Activated CD4-positive, alpha-beta T cell treated with anti-CD3 and anti-CD28 coated beads, Interleukin-2, Interleukin-4, amounts not matched to agents 100 ng/mL and 50 ng/mL, durations not matched to agents 16 hours and 8 hours (primary cell): ENCODE measurements at places on chromosomes 1 and 21.

DNA sequence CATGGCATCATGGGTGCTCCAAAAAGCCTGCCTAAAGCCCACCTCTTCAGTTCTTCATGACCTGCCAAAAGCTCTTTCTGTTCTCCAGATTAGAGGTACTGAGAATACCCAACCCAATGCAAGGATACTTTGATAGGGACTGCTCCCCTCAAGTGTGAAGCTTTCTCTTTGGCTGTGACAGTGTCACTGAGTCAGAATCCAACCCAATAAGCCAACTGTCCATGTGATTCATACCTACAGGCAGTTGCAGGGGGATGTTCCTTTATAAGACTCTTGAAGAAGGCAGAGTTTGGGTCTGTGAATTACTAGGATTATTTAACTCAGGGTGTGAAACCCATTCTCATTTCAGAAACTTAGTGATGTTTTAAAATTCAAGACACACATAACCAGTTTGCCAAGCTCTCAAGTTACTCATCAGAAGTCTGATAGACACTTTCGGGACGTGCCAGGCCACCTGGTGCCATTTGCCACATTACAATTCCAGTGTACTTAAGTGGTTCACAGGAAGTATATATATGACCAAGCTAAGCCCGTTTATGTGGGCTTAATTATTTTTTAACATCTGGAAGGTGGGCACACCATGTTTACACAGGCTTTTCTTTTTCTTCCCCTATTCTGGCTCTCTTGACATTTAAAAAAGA is 265.8 kb downstream of the NFIA start:
- DNase-seq: no peak

DNA sequence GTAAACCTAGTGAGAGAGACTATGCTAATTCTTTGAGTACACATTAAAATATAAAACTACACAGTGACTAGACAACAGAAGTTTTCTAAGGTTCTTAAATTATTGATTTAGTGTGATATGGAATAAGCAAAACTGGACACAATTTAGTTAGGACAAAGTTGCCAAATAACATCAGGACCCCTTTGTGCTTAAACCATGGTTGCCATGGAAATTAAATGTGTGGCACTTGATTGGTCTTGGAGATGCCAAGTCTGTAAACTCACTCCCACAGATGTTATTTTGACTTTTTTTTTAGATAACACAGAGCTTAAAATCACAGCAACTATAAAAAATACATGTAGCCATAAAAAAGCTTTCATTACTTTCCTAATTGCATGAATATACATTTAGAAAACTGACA is 234.6 kb downstream of the BRINP3 start:
- DNase-seq: no peak

- no peak for DNase-seq
Measured at GRCh38 chr1:117616356-117616755, 10.5 kb downstream of the TENT5C start.

DNA sequence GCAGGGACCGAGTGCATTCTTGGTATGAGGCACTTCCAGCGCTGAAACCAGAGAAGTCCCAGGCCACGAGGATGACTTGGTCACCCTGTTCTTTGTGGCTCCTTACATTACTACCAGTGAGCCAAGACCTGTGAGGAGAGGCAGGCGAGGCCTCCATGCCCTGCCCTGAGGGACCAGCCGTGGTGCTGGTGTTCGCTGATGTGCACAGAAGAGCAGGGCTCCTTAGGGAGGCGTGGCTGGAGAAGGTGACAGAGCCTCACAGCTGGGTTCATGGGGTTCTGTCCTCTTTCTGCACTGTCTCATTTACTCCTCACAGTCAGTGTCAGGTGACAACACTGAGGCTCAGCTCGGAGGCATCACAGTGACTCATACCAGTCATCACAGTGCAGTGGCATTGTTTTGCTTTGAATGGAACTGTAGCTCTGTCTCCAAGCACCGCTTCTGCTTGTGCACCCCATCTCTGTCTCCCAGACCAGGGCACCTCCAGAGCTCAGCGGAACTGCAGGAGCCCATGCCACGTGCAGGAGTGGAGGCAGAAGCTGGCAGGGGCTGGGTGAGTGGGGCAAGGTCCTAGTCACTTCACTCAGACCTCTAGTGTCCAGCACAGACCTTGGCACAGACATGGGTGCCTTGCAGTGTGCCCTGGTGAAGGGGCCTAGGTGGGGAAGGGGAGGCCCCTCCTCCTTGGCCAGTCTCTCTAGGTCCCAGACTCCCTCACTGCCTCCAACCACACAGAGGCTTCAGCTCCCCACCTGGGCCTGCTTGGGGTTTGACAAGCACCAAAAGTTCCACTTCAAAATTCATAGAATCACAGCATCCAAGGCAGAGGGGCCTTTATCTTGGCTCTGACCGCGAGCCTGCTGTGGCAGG is 310.9 kb downstream of the MATN1 start:
- DNase-seq: peak; percentile 7

DNA sequence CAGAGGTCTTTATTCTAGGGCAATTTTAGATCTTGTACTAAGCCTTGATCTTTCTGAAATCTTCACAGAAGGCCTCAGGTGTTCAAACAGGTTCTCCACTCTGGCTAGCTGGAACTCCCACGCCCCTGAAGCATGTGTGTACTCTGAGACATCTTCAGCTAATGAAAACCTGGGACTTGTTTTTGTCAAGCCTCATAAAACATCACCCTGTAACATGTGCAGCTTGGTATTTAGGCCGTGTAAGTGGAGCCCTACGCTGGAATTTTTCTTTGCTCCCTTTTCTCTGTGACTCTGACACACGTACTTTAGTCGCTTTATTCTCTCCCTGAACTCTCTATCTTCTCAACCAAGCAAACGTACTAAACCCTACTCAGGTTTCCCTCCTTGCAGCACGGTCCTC is 701.9 kb upstream of the ZP4 start:
- DNase-seq: no peak

DNA sequence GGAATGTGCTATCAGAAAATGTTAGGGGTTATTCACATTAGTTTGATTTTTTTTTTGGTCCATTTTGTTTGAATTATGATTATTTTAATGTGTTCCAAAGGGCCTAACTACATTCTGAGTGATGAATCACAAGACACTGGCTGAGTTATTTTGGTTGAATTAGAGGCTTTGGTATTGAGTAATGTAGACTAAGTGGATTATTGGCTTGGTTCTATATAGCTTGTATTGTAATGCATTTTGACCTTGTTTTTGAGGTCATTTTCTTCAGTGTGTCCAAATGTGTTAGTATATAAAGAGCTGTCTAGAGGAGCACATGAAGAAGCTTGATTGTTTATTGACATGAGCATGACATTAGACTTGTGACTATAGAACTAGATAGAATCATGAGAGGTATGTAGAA is 3.4 kb downstream of the ZNF326 start:
- no peak for DNase-seq

GRCh38 chr1:187725216-187725615 is 896.5 kb downstream of the PLA2G4A start:
- DNase-seq: no peak

- DNase-seq: peak; percentile 96
Measured at GRCh38 chr1:28199328-28200233, 23.1 kb upstream of the PTAFR start.

- DNase-seq: no peak
Measured at GRCh38 chr1:159881622-159882526, 18.1 kb downstream of the CFAP45 start.

- no peak for DNase-seq
Measured at GRCh38 chr1:183081402-183082120, 58.3 kb downstream of the LAMC1 start.
